ENCODE measurements at places on chromosomes 4 and X.

DNA sequence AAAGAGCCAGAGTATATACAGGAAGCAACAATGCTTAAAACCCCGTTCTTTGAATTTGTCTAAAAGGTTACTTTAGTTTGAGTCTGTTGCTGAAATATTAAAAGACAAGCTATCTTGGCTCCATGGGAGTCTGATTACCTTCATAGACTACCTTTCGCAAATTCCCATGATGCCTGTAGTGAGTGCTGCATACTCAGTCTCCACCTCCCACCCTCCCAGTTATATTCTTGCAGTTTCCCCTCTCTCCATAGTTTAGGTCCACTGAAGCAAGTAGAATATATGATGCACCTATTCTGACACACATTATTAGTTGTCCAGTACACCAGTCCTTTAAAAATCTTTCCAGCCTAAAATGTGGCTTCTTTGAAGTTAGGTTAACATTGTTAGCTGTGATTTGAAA, 2.4 kb downstream of the CNKSR2 start:
- no peak for DNase-seq

DNA sequence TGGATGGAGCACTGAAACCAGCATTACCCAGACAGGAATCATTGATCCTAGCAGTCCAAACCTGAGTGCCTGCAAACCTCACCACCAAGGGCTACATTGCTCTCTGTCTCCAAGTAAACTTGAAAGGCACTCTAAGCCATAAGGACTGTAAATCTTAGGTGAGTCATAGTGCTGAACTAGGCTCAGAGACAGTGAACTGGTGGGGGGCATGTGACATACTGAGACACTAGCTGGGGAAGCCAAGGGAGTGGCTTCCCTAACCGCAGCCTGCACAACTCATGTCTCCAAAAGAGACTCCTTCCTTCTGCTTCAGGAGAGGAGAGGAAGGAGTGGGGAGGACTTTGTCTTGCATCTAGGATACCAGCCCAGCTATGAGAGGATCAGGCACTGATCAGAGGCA, 235.5 kb upstream of the ACTRT1 start:
- no peak for DNase-seq

DNA sequence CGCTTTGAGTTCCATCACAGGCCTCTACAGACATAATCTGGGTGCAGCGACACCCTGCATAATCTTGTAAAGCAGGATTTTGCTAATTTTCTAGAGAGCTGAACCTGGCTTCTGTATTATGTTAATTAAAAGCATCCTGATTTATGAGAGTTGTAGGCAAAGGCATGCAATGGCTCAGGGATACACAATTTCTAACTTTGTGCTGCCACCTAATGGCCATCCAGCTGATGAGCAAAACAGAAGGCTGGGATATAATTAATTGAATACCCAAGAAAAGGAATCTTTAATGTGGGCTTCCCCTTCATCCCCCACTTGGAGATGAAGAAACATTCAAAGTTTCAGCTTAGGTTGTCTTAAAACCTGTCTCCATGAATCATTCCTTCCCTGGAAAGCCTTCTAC, 78.1 kb downstream of the BMP15 start:
- peak; percentile 0 for DNase-seq

DNA sequence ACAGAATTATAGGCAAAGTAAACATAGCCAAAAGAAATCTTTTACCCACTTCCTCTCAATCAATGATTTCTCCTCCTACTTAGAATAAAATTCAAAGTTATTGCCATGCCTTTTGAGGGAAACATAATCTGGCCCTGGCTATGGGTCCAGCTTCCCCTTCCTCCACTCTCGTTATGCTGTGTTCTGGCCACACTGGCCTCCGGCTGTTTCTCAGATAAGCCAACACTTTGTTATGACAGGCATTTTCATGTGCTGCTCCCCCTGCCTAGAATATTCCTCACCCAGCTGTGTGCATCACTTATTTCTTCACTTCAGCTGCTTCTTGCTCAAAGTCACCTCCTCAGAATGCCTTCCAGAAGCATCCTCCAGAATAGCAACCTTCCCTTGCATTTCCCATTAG, 386.6 kb upstream of the AADAT start:
- DNase-seq: no peak

DNA sequence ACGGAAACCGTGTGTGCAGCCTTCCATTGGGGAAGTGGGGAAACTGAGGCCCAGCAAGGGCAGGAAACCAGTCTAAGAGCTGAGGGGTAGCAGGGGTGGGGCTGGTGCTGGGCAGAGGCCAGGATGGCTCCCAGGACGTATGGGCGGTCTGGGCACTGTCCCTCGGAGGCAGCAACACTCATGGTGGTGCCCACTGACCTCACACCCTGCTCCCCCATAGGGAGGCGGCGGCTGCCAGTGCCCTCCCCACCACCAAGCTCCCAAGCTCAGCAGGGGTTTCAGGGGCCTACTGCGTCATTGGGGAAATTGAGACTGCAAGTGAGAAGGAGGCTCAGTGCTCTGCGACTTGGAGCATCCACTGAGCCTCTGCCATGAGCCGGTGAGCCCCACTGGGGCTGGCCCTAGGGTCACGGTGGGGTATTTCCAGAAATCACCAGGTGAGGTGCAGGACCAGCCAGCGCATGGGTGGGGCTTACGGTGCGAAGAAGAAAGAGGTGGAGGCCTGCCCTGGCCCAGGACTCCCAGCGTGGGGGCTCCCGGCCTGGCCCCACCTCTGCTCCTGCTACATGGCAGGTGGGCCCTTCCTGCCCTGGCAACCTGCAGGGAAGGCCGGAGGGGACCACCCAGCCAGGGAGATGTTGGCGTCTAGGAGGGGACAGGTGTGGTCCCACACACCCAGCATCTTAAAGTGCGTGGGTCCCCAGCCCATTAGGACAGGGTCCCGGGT, 915 bp downstream of the MSANTD1 start:
- DNase-seq: no peak

- DNase-seq: peak; percentile 67
Measured at GRCh38 chrX:71111141-71111843, at the start of gene IL2RG. Gene IL2RG, minus strand, starts transcription at chrX:71111577. Its CDS starts 38 bp downstream, at chrX:71111539.

- DNase-seq: no peak
Measured at GRCh38 chrX:145002771-145003170, 244.5 kb upstream of the SPANXN1 start.

- DNase-seq: no peak
Measured at GRCh38 chrX:124256216-124256615, 76.2 kb upstream of the TEX13D start.

DNA sequence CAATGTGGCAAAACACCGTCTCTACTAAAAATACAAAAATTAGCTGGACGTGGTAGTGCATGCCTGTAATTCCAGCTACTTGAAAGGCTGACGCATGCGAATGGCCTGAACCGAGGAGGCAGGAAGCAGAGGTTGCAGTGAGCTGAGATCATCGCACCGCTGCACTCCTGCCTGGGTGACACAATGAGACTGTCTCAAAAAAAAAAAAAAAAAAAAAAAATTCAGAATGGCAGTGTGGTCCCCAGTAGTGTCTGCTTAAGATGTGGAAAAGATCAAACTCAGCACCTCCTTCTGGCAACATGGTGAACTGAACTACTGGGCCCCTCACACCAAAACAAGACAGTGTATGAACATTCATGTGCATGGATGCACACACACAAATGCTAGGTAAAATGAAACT, 32.2 kb downstream of the SMS start:
- no peak for DNase-seq

DNA sequence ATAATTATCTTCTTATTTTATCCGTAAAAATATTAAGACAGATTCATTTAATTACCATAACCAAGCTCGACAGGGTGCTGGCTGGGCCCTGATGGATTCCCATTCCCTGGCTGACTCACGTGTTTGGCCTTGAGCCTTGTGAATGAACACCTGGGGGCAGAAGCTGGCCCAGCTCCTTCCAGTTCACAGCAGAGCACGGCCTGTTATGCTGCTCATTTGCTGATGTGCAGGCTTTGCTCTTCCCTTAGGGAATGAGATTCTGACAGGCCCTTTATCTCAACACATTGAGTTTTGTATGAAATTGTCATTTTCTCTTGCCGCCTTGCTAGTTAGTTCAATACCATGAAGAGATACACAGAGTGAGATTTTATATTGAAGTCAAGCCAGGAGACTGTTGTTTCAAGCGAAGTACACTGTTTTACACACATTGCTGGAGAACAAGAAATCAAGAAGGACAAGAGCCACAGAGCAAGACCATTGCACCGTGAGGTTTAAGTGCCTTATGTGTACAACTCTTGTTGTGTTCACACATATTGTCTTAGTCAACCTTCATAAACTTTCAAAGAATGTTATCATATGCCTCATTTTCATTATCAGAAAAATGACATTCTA, 1583.3 kb downstream of the STIM2 start:
- DNase-seq: no peak
